ENCODE measurements at places on chromosomes 3 and 15. TPM values are rescaled to one million over a fixed set of nuclear protein-coding genes. Genes with fewer than 3 reads are reported as not detected.

- DNase-seq, result no peak
- no peak overlapping the region for H3K4me3 ChIP-seq
- H3K4me1 ChIP-seq, result no peaks in the 10 kb centered on the region
- peaks cover 8% of the 10 kb centered on the region for H3K27me3 ChIP-seq
- no peaks in the 10 kb centered on the region for H3K36me3 ChIP-seq
These were observed 90.6 kb downstream of the SEMA5B start for GRCh38 chr3:122936986-122937385.

DNA sequence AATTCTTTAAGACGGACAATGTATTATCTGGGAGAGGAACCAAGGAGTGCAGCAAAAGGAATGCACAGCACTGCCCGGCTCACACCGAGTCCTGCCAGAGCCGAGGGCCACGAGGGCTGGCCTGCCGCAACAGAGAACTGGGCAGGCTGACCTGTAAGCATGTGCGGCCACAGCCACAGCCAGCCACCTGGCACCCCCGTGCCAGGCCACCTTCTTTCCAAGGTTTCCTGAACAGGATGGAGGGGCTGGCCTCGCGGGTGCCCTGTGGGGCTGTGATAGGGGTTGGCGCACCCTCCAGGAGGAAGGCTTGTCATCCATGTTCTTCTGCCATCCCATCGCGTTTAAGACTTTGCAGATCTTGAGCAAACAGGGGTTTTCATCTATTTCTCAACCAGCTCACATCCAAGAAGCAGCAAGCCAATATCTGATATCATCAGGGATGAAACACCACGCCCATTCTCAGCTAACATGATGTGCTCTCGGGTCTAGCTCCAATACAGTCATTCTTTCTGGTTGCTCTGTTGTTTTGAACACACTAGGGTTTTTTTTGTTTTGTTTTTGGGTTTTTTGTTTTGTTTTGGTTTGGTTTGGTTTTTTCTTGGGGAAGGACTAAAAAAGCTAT is 10.2 kb downstream of the CA12 start:
- no peaks in the 10 kb centered on the region for H3K27me3 ChIP-seq
- H3K4me3 ChIP-seq, result no peak overlapping the region
- DNase-seq, result peak; percentile 45

DNA sequence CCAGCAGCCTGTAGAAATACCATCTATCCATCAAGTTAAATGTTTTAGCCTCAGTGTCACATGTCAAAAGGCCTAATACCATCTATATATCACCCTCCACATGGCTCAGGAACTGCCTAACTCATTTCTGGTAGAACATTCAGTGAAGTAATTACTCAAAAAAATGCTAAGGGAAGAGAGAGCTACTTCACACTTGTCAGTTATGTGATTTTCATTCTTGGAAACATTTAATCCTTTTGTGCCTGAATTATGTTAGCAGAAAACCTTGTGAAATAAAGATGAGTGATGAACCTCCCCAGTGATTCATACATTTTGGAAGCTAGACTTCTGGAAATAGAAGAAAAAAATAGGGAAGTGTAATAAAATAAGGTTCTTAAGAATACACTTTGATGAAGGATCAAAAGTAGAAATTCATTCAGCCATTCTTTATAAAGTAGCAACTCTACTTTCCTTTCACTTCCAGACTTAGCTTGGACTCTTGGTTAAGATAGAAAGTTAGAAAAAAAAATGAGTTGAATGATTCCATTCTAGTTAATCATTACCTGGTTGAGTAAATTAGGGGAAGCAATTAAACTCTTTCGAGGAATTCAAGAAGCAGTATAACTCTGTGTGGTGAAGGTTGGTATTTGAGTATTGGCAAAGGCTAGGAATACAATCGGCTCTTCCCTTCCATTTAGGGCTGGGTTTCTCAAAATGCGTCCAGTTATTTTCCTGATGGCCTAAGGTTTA is 3.6 kb downstream of the OTOL1 start:
- no peak overlapping the region for H3K27ac ChIP-seq
- no peak for DNase-seq
- H3K27me3 ChIP-seq, result no peaks in the 10 kb centered on the region
- no peaks in the 10 kb centered on the region for H3K4me1 ChIP-seq
- H3K36me3 ChIP-seq, result no peaks in the 10 kb centered on the region

DNA sequence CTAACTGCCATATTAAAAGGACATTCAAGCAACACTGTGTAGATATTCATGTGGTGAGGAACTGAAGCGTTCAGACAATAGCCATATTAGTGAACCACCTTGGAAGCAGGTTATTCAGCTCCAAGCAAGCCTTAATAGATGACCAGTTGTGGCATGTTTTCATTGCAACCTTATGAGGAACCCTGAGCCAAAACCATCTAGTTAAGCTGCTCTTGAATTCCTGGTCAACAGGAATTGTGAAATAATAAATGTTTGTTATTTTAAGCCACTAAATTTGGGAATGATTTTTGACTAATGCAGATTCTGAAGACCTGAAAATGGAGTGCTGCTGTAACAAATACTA is 73.0 kb downstream of the SPRED1 start:
- H3K27ac ChIP-seq, result no peak overlapping the region
- H3K27me3 ChIP-seq, result no peaks in the 10 kb centered on the region
- peaks cover 20% of the 10 kb centered on the region for H3K36me3 ChIP-seq
- no peak overlapping the region for H3K4me3 ChIP-seq
- H3K4me1 ChIP-seq, result no peaks in the 10 kb centered on the region
- no peak for DNase-seq

DNA sequence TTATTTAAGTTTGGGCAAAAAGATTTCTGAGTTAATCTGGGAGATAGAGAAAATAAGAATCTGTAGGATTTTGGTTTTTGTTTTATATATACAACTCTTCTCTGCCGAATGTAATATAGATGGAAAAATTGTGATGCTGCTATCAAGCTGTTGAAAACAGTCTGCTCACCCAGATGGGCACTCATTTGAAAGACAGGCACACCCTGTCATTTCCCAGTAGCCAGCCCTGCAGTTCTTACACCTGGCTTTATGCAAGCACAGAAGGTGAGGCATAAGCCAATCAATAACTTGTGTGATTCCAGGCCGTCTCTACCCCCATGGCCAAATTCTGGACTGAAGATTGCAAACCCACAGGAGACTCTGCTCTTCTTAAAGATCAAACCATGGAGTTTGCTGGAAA is 27.1 kb upstream of the PTX3 start:
- no peak overlapping the region for H3K27ac ChIP-seq
- H3K27me3 ChIP-seq, result no peaks in the 10 kb centered on the region

Gene RAB6B
- total RNA-seq, result 60.5 TPM

- H3K4me1 ChIP-seq, result peaks cover 31% of the 10 kb centered on the region
- no peak for DNase-seq
- H3K36me3 ChIP-seq, result no peaks in the 10 kb centered on the region
- H3K27ac ChIP-seq, result no peak overlapping the region
These were observed 32.4 kb downstream of the CMTM7 start for GRCh38 chr3:32423956-32424557.

Gene LSMEM2
- 0.30 TPM for total RNA-seq

Gene NR1I2
- not detected for total RNA-seq

DNA sequence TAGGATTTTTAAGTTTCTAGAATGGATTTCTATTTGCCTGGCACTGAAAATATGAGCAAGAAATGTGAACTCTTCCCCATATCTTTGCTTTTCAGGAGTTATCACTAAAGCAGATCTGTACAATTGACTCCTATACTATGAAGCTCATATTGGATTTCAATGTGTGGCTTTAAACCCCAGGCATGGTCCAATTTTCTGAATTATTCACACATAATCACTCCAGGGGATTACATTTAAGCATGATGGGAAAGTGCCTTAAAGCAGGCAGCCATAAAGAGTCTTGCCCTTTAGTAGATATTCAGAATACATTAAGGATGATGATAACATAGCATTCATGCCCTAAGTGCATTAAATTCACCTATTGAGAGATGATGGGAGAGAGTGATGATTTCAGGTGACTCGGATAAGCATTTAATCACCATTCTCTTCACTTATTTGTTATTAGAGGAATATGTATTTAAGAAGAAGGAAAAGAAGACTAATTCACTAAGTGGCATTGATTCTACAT is 331.8 kb upstream of the ROBO1 start:
- H3K4me1 ChIP-seq, result no peaks in the 10 kb centered on the region
- no peak overlapping the region for H3K27ac ChIP-seq
- no peak for DNase-seq
- H3K27me3 ChIP-seq, result no peaks in the 10 kb centered on the region
- no peak overlapping the region for H3K4me3 ChIP-seq

Gene SMARCC1
- 131 TPM for total RNA-seq

Gene SKOR1
- not detected for total RNA-seq

GRCh38 chr15:33551860-33552259 is 241.1 kb downstream of the RYR3 start:
- H3K4me3 ChIP-seq, result no peak overlapping the region
- DNase-seq, result no peak
- no peaks in the 10 kb centered on the region for H3K36me3 ChIP-seq
- no peak overlapping the region for H3K27ac ChIP-seq
- H3K4me1 ChIP-seq, result no peaks in the 10 kb centered on the region

- DNase-seq, result no peak
- no peak overlapping the region for H3K27ac ChIP-seq
- no peaks in the 10 kb centered on the region for H3K27me3 ChIP-seq
- no peaks in the 10 kb centered on the region for H3K36me3 ChIP-seq
These were observed 14.6 kb downstream of the HDAC11 start for GRCh38 chr3:13494463-13495350.

Gene SOX2
- 5.2 TPM for total RNA-seq

Gene PCSK6
- total RNA-seq, result 1.3 TPM

Gene CFAP44
- 6.4 TPM for total RNA-seq

DNA sequence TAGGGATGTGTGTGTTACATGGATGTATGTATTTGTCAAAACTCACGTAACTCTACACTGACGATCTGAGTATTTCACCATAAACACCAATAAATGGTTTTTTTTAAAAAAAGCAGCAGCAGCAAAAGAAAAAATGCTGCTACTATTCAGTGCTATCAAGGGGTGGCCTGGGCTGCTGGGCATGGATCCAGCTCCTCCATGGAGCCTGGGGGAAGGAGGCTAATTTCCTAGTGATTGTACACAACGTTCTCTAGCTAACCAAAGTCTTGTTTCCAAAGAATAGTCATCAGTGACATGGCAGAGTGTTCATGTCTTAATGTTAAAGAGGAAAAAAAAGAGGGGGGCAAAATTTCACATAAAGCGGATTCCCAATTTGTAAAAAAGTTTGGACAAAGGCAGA is 29.0 kb downstream of the POMGNT2 start:
- H3K36me3 ChIP-seq, result no peaks in the 10 kb centered on the region
- H3K4me1 ChIP-seq, result no peaks in the 10 kb centered on the region
- no peak overlapping the region for H3K27ac ChIP-seq
- no peak overlapping the region for H3K4me3 ChIP-seq
- H3K27me3 ChIP-seq, result no peaks in the 10 kb centered on the region
- no peak for DNase-seq

DNA sequence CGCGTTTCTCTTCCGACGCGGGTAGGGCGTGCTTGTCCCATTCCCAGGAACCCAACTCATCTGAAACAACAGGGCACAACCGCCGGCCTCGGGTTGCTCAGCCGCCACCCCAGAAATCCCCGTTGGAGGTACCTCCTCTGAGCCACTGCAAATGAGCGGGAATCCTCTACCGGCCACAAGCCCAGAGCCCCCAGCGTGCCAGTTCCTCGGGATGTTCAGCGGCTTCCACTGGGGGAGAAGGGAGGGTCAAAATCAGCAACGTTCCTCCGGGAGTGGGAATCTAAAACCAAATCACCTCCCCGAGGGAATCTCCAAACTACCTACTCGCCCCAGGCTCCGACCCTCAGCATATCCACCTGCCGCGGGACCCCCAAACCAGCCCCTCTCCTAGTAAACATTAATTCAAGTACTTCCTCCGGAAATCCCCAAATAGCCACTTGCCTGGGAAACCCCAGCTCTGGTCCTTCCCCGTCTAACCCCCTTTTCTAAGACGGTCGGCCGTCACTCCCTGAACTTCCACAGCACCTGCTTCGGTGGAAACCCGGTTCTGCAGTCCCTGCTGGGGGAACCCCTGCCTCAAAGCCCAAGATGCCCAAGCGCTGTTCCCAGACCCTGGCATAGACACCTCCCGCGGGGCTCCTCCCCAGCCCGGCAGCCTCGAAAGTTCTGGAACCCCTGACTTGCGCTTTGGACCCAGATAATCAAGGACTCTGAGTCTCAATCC is 887 bp downstream of the OXTR start:
- H3K27me3 ChIP-seq, result no peaks in the 10 kb centered on the region
- peaks cover 51% of the 10 kb centered on the region for H3K4me1 ChIP-seq
- peak overlapping the region; percentile 79 for H3K4me3 ChIP-seq
- H3K27ac ChIP-seq, result peak overlapping the region; percentile 74
- DNase-seq, result no peak

Gene PPP1R14D
- total RNA-seq, result not detected
